ENCODE measurements at places on chromosomes 11 and 22.

DNA sequence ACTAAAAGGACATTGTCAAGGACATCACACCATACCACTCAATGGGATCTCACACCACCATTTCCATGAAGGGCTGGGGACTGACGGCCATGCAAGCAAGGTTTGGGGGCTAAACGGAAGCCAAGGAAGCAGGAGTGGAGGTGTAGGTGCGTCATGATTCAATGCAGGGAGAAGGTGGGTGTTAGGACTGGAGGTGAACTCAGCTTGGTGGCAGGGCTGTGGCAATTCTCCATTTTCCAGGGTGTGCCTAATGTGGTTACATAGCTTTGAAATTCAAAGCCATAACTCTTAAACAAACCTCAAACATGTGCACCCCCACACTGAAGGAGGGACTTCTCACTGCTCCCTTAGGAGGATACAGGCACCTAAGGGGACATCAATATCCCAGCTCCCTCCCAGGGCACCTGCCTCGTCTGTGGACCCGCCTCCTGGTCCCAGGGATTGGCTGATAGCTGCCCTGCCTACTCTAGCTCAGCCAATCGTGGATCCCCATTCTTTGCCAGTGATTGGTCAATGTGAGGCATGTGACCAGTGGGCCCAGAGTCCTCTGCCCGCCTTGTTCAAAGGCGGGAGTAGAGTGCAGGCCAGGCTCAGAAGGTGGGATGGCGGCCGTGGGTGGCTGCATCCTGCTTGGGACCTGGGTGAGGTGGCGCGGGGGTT lies 64.6 kb downstream of the CTTN start:
- no peak for DNase-seq

- DNase-seq: no peak
Measured at GRCh38 chr11:69874984-69875624, 55.9 kb upstream of the FGF3 start.

- no peak for DNase-seq
Measured at GRCh38 chr11:65489706-65490320, 9.0 kb upstream of the MALAT1 start.

GRCh38 chr11:62512961-62513360 lies 33.6 kb downstream of the AHNAK start:
- no peak for DNase-seq

- DNase-seq: no peak
Measured at GRCh38 chr22:38187413-38188212, 6.0 kb upstream of the PLA2G6 start.

- DNase-seq: no peak
Measured at GRCh38 chr11:24759742-24760141, 262.9 kb downstream of the LUZP2 start.
